ENCODE measurements at places on chromosomes 2 and 18. TPM values are rescaled to one million over a fixed set of nuclear protein-coding genes. Genes with fewer than 3 reads are reported as not detected.

DNA sequence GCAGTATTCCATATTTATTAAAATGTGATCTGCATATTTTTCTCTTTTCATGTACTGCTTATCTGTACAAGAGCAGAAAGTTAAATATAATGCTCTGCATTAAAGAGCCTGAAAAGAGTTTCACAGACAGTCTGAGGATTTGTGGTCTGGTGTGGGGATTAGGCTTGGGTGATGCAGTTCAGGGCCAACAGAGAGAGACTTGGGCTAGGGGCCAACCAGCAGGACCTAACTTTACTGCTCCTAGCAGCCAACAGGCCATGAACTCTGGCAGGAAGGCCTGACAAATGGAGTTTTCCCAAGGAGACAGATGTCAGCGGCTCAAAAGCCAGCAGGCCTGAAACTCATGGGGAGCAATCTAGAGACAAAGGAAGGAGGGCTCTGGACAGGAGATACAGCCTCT lies 169.6 kb downstream of the LRRTM1 start:
- DNase-seq: no peak

The ABHD1 gene
- total RNA-seq: 1.2 TPM

DNA sequence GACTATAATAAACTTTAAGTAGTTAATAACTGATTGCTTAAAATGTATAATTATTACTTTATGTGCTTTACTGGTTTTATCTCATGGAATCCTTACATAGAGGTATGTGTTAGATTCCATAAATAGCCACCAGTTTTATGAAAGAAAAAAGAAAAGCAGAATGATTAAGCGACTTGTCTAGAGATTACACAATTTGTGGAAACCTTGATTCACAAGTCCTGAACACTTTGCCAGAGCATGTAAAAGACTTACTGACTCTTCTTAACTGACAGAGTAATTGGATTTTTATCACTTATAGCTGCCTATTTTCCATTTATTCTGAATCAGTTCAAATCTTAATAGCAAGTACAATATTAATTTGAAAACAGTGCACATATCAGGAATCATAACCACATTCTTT lies 448.7 kb upstream of the NETO1 start:
- DNase-seq: no peak

DNA sequence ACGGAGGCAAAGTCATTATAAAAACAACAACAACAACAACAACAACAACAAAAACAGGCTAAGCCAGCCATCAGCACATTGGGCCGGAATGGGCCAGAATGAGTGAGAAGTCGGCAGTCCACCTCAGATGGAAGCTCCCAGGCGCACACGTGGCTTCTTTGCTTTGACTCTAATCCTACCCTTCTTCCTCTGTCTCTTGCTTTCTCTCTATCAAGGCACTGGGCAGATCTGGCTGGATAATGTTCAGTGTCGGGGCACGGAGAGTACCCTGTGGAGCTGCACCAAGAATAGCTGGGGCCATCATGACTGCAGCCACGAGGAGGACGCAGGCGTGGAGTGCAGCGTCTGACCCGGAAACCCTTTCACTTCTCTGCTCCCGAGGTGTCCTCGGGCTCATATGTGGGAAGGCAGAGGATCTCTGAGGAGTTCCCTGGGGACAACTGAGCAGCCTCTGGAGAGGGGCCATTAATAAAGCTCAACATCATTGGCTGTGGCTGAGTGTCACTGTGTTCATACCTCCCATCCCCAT lies 52.2 kb downstream of the MARCO start:
- peak; percentile 1 for DNase-seq

The PNKD gene
- total RNA-seq: 20.8 TPM
